ENCODE measurements at places on chromosomes 3 and 15. TPM values are rescaled to one million over a fixed set of nuclear protein-coding genes. Genes with fewer than 3 reads are reported as not detected.

SLC9C1 gene
- total RNA-seq: not detected

XXYLT1 gene
- 14.5 TPM for total RNA-seq

DNA sequence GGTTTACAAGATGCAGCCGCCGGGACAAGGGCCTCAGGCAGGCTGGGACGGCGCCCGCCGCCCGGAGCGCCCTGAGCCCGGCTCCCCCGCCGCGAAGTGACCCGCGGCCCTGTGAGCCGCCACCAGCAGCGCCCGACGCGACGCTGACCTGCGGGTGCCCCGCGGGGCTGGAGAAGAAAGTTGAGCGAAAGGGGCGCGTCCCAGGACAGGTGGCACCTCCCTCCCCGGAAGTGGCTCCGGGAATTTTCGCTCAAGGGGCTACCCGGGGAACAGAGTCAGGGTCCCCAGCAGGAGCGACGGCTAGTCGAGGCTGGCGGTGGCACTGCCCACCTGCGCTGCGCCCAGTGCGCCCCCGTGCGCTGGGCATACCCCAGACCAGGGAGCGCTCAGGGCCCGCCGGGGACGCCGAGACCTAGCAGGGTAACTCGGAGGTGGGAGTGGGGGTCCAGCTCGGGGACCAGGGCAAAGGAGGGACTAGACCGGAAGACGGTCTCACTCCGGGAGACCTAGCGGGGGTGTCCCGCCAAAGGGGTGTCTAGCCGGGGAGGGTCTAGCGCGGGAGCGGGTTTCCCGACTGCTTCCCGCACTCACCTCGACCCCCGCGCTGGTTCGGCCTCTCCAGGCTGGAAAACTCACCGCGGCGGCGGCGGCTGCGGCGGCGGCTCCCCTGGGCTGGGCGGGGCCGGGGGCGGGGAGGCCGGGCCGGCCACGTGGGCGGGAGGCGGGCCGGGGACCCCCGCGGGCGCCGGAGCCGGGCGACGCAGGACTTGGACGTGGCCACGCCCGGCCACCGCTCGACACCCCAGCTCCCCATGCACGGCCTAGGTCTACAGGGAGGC, 18.4 kb downstream of the SPATA12 start:
- peak; percentile 72 for DNase-seq
- H3K36me3 ChIP-seq: no peaks in the 10 kb centered on the region
- peaks cover 65% of the 10 kb centered on the region for H3K27me3 ChIP-seq
- peaks cover 3% of the 10 kb centered on the region for H3K4me1 ChIP-seq

DNA sequence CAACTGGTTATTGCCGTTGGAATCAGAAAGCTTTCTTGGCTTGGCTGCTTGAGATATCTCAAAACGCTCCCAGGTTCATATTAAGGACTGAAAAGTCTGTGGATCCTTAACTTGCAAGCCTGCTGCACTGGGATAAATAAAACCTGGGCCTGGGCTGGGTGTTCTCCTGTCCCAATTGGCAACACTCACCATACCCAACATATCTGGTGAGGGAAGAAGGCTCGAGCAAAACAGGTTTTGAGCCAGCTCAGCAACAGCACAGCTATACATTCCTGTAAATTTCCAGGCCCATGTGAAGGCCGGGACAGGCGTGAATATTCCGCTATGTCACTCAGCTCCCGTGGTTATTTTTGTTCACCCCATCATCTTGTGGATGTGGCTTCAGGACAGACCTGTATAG, 169.0 kb upstream of the BCL6 start:
- H3K36me3 ChIP-seq: peaks cover 5% of the 10 kb centered on the region
- H3K27me3 ChIP-seq: no peaks in the 10 kb centered on the region
- no peak overlapping the region for H3K27ac ChIP-seq
- DNase-seq: no peak
- H3K4me3 ChIP-seq: no peak overlapping the region

DNA sequence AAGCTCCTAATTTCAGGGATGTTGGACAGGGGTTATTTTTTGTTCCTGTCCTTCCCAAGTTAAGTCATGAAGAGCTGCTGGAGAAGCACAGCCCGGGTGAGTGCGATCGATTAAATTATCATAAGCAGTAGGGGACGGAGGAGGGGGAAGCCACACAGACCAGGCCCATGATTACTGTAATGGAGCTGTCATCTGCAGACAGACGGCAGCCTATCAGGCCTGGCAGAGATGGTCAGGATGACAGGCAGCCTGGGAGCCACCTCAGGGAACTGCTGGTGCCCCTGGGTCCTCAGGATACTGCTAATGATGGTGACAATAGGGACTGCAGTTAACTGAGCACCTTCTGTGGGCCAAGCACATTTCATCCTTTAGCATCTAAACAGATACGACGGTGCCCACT, 147.7 kb downstream of the RAB11A start:
- DNase-seq: no peak
- no peak overlapping the region for H3K27ac ChIP-seq

GRCh38 chr3:46462111-46462510, 2.6 kb downstream of the LTF start:
- no peaks in the 10 kb centered on the region for H3K4me1 ChIP-seq
- H3K4me3 ChIP-seq: no peak overlapping the region
- no peaks in the 10 kb centered on the region for H3K36me3 ChIP-seq

Data from activated CD4-positive, alpha-beta T cell treated with anti-CD3 and anti-CD28 coated beads, Interleukin-2, amount 10 ng/mL, durations not matched to agents 24 days and 14 days (primary cell).